Thymus (tissue), 14 donors: ENCODE measurements at places on chromosomes 7 and 10. TPM values are rescaled to one million over a fixed set of nuclear protein-coding genes. Genes with fewer than 3 reads are reported as not detected.

The NOS3 gene
- total RNA-seq: 1.5 TPM

The GRM3 gene
- total RNA-seq: 0.05 TPM

The ACHE gene
- 6.9 TPM for total RNA-seq

GRCh38 chr7:157688533-157689268, 351.9 kb downstream of the DNAJB6 start:
- no peaks in the 10 kb centered on the region for H3K36me3 ChIP-seq
- H3K4me3 ChIP-seq: no peak overlapping the region
- H3K27me3 ChIP-seq: peaks cover 92% of the 10 kb centered on the region

GRCh38 chr7:151129960-151130591, 37.4 kb downstream of the GBX1 start:
- H3K27me3 ChIP-seq: no peaks in the 10 kb centered on the region
- H3K4me1 ChIP-seq: no peaks in the 10 kb centered on the region
- no peak overlapping the region for H3K27ac ChIP-seq
- H3K36me3 ChIP-seq: no peaks in the 10 kb centered on the region
- DNase-seq: no peak
- no peak overlapping the region for H3K4me3 ChIP-seq

- H3K4me1 ChIP-seq: no peaks in the 10 kb centered on the region
- no peaks in the 10 kb centered on the region for H3K27me3 ChIP-seq
- no peak for DNase-seq
- no peaks in the 10 kb centered on the region for H3K36me3 ChIP-seq
Observed at GRCh38 chr7:84801396-84801795, 385.5 kb downstream of the SEMA3D start.

- no peaks in the 10 kb centered on the region for H3K4me1 ChIP-seq
- DNase-seq: no peak
- no peaks in the 10 kb centered on the region for H3K36me3 ChIP-seq
- H3K27me3 ChIP-seq: no peaks in the 10 kb centered on the region
- no peak overlapping the region for H3K4me3 ChIP-seq
- H3K27ac ChIP-seq: no peak overlapping the region
Observed at GRCh38 chr7:71229699-71230098, 97.8 kb downstream of the GALNT17 start.

DNA sequence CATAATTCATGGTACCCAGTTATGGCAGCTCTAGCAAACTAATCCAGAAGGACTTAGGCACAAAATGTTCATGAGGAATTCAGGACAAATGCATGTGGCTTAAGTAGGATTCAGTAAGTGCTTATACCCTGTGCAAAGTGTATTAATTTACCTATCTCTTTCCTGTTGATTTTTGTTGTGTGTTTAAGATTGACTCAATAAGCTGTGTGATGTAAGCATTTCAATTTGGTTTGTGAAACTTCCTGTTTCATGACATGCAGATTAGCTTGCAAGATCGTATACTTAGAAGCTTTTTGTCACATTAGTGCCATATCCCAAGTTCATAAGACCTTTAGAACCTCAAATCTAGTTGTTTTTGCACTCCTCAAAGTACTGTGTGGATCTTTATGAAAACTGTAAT, 416.7 kb downstream of the ARL4A start:
- no peaks in the 10 kb centered on the region for H3K27me3 ChIP-seq
- no peaks in the 10 kb centered on the region for H3K4me1 ChIP-seq
- H3K27ac ChIP-seq: no peak overlapping the region
- no peak overlapping the region for H3K4me3 ChIP-seq
- DNase-seq: no peak
- H3K36me3 ChIP-seq: no peaks in the 10 kb centered on the region

- no peak overlapping the region for H3K27ac ChIP-seq
- DNase-seq: no peak
- H3K27me3 ChIP-seq: peaks cover 4% of the 10 kb centered on the region
- H3K4me1 ChIP-seq: peaks cover 50% of the 10 kb centered on the region
- H3K4me3 ChIP-seq: no peak overlapping the region
- H3K36me3 ChIP-seq: no peaks in the 10 kb centered on the region
Observed at GRCh38 chr7:101123703-101124068, 3.2 kb upstream of the SERPINE1 start.

DNA sequence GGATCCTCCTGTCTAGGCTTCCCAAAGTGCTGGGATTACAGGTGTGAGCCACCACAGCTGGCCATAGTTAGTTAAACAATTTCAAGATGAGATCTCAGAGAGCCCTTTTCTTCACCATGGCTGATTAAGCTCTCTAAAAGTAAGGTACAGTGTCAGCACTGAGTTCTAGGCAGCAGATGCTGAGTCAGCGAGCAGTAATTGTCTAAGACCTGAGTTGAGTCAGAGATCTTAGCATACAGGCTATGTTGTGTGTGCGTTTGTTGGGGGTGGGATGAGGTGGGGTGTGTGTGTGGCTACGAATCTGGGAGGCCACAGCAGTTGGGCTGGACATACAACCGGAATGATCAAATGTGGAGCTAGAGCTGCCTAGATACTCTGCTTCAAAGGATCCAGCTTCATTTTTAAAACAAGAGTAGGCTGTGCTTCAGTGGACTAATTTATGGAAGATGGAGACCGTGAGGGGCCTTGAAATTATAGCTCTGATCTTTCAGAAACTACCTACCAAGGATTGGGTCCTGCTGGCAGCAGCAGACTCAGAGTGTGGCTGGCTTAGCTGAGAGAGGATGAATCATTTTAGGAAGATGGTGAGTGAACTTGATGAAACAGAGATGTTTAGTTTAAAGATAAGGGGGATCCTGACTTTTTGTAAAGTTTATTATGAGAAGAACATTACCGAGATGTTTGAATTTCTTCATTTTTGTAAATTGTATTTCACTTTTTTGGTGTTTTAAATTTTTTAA, 17.5 kb upstream of the MTPN start:
- no peaks in the 10 kb centered on the region for H3K27me3 ChIP-seq
- H3K27ac ChIP-seq: no peak overlapping the region
- no peaks in the 10 kb centered on the region for H3K36me3 ChIP-seq

DNA sequence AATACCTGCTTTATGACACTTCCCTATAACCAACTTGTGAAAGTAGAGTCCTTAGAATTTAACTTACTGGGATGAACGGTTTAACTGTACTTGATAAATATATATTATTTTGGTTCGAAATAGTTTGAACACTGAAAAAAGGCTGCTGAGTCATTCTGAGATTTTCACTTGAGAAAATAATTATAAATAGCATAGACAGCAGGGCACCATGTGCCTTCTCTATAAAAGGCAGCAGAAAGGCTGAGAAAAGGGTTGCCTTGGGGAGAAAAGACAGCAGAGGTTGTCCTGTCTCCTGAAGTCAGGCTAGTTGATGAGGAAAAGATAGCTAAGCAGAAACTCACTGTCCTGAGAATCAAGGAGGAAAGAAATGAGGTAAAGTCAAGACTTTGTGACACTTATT, 92.4 kb downstream of the CTTNBP2 start:
- H3K4me1 ChIP-seq: no peaks in the 10 kb centered on the region
- DNase-seq: no peak
- H3K27me3 ChIP-seq: no peaks in the 10 kb centered on the region
- no peaks in the 10 kb centered on the region for H3K36me3 ChIP-seq

DNA sequence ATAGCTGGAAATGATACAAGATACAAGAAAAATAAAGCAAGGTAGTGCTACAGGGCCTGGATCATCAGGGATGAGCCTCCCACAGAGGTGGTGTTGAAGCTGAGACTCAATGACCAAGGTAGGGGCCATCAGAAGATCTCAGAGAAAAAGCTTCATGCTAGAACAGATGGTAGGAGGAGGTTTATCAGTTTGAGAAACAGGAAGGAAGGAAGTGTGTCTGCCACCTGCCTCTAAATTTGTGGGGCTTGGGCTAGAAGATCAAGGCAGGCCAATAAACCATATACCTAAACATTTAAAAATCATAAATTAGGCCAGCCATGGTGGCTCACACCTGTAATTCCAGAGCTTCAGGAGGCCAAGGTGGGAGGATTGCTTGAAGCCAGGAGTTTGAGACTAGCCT, 410.8 kb upstream of the PRKCQ start:
- no peak overlapping the region for H3K27ac ChIP-seq
- DNase-seq: no peak
- peaks cover 7% of the 10 kb centered on the region for H3K4me1 ChIP-seq
- no peak overlapping the region for H3K4me3 ChIP-seq
- no peaks in the 10 kb centered on the region for H3K36me3 ChIP-seq

DNA sequence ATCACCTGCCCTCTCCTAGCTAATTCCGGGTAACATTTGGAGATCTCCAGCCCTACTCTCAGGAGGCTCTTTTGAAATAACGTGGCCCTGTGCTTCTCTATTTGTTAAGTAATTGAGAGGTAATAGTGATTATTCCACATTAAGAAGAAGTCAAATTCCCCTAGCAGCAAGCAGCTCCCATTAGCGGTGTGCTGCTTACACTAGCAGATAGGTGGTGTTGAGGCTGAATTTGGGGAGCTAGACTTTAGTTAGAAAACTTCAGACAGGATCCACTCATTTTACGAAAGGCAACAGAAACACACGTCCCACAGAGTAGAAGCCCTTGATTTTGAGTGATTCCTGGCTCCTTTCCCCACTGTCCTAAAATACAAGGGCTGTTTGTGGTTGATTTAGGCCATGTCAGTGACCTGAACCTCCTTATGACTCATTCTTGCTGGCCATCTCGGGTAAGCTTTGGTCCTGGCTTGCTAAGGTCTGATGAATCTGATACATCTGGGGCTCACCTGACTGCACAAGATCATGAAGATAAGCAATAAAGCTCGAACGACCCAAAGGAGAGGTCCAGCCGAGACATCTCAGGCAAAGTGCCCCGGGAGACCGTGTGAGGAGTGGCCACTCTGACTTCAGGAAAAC, 77.2 kb downstream of the FAM204A start:
- H3K27me3 ChIP-seq: peaks cover 2% of the 10 kb centered on the region
- no peaks in the 10 kb centered on the region for H3K4me1 ChIP-seq
- H3K27ac ChIP-seq: no peak overlapping the region
- H3K4me3 ChIP-seq: no peak overlapping the region

GRCh38 chr10:3401491-3401938, 228.9 kb upstream of the PITRM1 start:
- H3K4me3 ChIP-seq: no peak overlapping the region
- DNase-seq: no peak
- H3K27ac ChIP-seq: no peak overlapping the region
- H3K36me3 ChIP-seq: no peaks in the 10 kb centered on the region
- H3K27me3 ChIP-seq: no peaks in the 10 kb centered on the region

GRCh38 chr10:88119160-88119559, 255.7 kb downstream of the PTEN start:
- peaks cover 30% of the 10 kb centered on the region for H3K4me1 ChIP-seq
- no peak overlapping the region for H3K4me3 ChIP-seq
- no peak overlapping the region for H3K27ac ChIP-seq
- H3K36me3 ChIP-seq: no peaks in the 10 kb centered on the region

DNA sequence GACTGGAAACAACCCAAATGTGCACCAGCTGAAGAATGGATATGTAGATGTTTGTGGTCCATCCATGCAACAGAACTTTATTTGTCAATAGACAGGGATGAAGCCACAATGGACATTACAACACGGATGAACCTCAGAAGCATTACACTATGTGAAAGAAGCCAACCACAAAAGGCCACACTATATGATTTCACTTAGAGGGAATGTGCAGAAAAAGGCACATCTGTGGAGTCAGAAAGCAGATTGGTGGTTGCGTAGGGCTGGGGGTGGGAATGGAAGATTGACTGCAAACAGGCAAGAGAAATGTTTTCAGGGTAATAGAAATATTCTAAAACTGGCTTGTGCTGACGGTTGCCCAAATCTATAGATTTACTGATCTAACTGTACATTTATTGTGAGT, 34.3 kb upstream of the WASHC2A start:
- no peak overlapping the region for H3K27ac ChIP-seq
- no peaks in the 10 kb centered on the region for H3K4me1 ChIP-seq
- H3K4me3 ChIP-seq: no peak overlapping the region
- H3K27me3 ChIP-seq: no peaks in the 10 kb centered on the region

- H3K27me3 ChIP-seq: no peaks in the 10 kb centered on the region
- H3K27ac ChIP-seq: no peak overlapping the region
- no peaks in the 10 kb centered on the region for H3K36me3 ChIP-seq
- no peak overlapping the region for H3K4me3 ChIP-seq
Observed at GRCh38 chr10:4983615-4984216, 19.9 kb downstream of the AKR1C2 start.

- no peaks in the 10 kb centered on the region for H3K36me3 ChIP-seq
- peak overlapping the region; percentile 7 for H3K27ac ChIP-seq
- H3K4me3 ChIP-seq: no peak overlapping the region
- H3K27me3 ChIP-seq: no peaks in the 10 kb centered on the region
- H3K4me1 ChIP-seq: no peaks in the 10 kb centered on the region
Observed at GRCh38 chr7:29859524-29860185, 53.3 kb downstream of the WIPF3 start.

- H3K27me3 ChIP-seq: no peaks in the 10 kb centered on the region
- H3K4me1 ChIP-seq: peaks cover 3% of the 10 kb centered on the region
- no peak overlapping the region for H3K27ac ChIP-seq
- peak; percentile 31 for DNase-seq
- H3K4me3 ChIP-seq: no peak overlapping the region
Observed at GRCh38 chr10:60446851-60447250, 57.2 kb upstream of the ANK3 start.

DNA sequence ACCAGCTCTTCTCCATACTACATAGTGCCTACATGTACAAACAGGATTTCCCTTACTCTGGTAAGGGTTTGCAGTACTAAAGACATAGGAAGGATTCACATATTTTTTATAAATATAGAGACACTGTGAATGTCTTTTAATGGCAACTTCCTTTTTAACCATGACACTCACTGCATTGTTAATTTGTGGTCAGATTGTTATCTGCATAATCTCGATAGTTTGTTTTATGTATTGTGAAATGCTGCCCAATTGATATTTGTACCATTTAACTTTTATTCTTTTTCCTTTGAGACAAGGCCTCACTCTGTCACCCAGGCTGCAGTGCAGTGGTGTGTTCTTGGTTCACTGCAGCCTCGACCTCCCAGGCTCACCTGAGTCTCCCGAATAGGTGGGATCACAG, 39.7 kb downstream of the SP8 start:
- no peaks in the 10 kb centered on the region for H3K4me1 ChIP-seq
- H3K27me3 ChIP-seq: no peaks in the 10 kb centered on the region
- DNase-seq: no peak
- H3K36me3 ChIP-seq: no peaks in the 10 kb centered on the region

DNA sequence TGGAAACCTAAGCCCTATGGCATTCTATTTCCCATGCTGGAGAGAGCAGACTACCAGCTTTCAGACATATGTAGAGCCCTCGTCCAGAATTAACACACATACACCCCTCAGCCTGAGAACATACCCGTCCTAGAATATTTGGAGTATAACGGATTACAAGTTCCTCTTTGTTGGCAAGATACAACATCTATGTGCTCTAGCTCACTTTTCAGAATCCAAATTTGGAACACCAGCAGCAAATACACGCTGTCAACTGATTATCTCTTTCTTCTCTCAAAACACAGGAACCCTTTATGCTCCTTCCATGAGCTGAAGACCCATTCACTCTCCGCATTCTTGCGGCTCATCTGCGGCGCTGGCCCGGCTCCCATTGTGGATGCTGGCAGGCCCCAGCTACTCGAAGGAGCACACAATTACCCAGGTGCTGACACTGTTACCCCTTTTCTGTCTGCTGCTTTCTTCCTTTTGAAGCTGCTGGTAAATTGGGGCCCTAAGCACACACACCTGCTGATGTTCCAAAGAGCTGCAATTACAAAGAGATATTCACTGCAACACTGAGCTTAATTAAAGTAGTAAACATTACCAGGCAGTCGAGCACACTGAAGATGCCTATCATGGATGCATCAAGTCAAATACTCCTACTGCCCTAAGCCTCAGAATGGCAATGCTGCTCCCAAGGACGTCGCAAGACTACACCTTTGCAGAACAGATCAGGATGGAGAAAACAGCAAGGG, 70.0 kb downstream of the VOPP1 start:
- peaks cover 91% of the 10 kb centered on the region for H3K4me1 ChIP-seq
- H3K27ac ChIP-seq: peak overlapping the region; percentile 82
- peak; percentile 56 for DNase-seq
- H3K36me3 ChIP-seq: peaks cover 21% of the 10 kb centered on the region
- no peaks in the 10 kb centered on the region for H3K27me3 ChIP-seq
- H3K4me3 ChIP-seq: no peak overlapping the region
